ENCODE measurements at places on chromosomes 12 and 14.
A peak's percentile ranks its signal among the peaks of the same experiment; 100 is the strongest.

- no peak for DNase-seq
Measured at GRCh38 chr12:22481547-22482104, 62.7 kb downstream of the C2CD5 start.

- DNase-seq: no peak
Measured at GRCh38 chr12:42798811-42799438, 209.4 kb upstream of the PRICKLE1 start.

GRCh38 chr14:85115921-85116320 is 414.0 kb upstream of the FLRT2 start:
- no peak for DNase-seq

DNA sequence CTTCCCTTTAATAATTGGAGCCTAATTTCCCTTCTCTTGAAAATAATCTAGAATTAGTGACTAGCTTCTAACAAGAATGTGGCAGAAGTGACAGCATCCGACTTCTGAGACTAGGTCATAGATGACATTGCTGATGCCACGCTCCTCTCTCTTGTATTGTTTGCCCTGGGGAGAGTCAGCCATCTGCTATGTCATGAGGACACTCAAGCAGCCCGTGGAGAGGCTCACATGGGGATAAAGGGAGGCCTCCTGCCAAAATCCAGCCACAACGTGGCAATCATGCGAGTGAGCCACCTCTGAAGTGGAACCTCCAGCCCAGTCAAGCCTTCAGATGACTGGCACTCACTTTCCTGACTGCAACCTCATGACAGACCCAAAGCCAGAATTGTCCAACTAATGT is 54.2 kb upstream of the LRRK2 start:
- no peak for DNase-seq

GRCh38 chr14:73887694-73888459 is 1.2 kb downstream of the ZNF410 start:
- no peak for DNase-seq

DNA sequence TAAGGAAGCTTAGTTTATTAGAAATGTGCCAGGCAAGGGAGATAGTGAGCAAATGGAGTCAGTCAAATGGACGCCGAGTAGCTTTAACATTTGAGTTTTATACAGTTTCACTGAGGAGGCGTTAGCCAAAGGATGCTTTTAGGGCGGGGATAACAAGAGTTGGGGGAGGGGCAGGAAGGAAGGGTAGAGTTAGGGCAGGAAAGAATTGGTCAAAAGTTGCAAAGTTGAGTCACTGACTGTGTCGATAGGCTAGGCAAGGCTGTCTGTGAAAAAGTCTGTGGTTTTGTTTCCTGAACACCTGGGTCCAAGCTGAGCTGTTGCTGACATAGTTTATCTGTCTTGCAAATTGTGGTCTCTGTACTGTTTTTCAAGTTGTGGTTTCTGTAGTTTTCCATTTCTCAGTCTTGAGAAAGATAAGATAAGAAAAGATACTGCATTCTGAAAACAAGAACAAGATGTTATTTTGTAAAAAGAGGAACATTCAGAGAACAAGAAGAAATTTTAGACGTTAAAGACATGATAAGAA is 62.6 kb upstream of the RESF1 start:
- peak; percentile 72 for DNase-seq

DNA sequence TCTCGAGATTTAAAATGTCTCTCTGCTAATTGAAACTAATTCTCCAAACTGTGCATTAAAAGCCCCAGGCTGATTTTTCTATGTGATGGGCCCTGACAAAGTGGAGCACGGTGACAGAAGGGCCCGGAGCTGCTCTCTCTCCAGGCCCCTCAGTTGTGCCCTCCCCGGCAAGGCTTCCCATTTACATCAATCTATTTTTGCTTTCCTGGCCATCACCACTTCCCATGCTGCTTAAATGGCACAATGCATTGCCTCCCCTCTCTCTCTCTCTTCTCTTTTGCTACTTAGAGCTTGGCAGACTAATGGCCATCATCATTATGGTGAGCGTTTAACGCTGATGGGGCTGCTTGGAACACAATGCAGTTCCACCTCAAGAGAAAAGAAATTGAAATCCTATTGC is 270.7 kb upstream of the DIO3 start:
- no peak for DNase-seq

- DNase-seq: no peak
Measured at GRCh38 chr14:54781961-54782750, 120.5 kb downstream of the GCH1 start.

DNA sequence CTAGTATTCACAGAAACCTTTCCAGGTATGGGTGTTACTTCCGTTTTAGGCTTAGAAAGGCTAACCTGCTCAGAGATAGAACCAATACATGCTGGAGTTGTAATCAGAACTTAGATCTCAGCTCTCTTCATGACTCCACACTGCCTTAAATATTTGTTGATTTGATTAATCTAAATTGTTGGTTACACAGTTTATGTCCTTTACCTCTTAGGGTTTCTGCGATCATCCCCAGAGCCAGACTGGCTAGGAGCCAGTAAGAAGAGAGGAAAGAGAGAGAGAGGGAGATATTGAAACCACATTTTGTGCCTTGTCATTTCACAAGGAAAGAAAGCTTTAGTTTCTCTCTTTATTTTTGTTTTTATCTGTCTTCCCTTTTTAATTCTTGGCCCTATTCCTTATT is 16.8 kb upstream of the MGP start:
- DNase-seq: no peak

- no peak for DNase-seq
Measured at GRCh38 chr12:100170313-100170858, 27.7 kb upstream of the BLTP3B start.

DNA sequence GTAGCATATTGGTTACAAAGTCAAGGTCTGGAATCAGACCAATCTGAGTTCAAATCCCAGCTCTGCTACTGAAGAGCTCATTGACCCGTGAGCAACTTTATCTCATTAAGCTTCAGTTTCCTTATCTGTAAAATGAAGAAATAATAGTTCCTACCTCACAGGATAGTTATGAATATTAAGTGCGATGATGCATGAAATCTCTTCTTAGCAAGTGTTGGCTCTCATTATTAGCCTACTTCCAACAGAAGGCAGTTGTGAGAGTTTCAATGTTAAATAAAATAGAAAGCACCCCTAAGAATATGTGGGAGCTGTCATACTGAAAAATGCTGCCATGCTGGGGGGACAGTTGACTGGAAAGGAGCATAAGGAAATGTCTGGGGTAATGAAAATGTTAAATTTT is 39.0 kb upstream of the ITPR2 start:
- DNase-seq: no peak

DNA sequence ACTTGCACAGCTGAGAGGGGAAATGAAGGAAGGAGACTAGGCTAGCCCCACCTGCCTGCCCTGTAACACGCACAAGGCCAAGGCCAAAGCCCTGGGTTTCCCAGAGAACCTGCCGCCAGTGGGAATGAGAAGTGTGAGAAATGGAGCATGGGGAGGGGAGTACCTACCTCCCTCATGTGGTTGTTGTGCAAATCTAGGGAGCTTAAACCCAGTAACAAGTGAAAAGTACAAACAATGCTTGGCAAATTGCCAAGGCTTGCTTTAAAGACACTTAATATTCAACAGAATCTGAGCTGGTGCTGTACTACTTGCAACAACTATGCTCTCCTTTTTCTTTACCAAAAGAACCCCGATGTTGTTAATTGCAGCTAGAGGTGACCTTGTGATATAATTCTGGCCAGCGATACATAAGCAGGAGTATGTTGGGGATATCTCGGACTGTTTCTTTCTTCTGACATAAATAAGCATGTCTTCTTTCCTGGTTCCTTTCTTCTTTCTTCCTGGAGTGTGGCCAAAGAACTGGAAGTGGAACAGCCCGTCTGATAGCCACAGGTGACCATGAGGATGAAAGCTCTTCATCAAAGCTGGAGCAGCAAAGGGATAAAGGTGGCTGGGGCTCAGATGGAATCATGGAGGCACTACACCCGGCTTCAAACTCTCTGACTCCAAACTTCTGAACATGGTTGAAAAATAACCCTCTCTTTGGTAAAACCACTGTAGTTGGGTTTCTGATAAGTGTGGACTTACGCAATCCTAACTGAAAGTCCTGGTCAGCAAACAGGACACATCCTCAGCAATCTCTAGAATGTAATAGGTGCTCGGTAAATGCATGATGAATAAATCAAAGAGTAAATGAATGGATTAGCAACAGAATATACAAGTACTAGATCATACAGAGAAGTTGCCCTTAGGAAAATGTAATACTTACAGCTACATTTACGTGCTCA is 207.9 kb downstream of the NUAK1 start:
- no peak for DNase-seq

GRCh38 chr12:67427336-67427735 is 158.2 kb downstream of the CAND1 start:
- DNase-seq: no peak

GRCh38 chr12:23049180-23049579 is 424.2 kb downstream of the ETNK1 start:
- DNase-seq: no peak

GRCh38 chr12:561908-562593 is 101.2 kb downstream of the NINJ2 start:
- DNase-seq: no peak

- no peak for DNase-seq
Measured at GRCh38 chr12:41573445-41573844, 385.3 kb downstream of the PDZRN4 start.
